Activated naive CD8-positive, alpha-beta T cell treated with anti-CD3 and anti-CD28 coated beads, Interleukin-2, amount 10 ng/mL, durations not matched to agents 7 days and 5 days (primary cell): ENCODE measurements at places on chromosomes 5 and 9. TPM values are rescaled to one million over a fixed set of nuclear protein-coding genes. Genes with fewer than 3 reads are reported as not detected.

- H3K4me3 ChIP-seq: no peak overlapping the region
- no peaks in the 10 kb centered on the region for H3K36me3 ChIP-seq
- H3K27me3 ChIP-seq: no peaks in the 10 kb centered on the region
- no peak for DNase-seq
- no peaks in the 10 kb centered on the region for H3K4me1 ChIP-seq
Measured at GRCh38 chr5:2840372-2840915, 89.0 kb upstream of the IRX2 start.

DNA sequence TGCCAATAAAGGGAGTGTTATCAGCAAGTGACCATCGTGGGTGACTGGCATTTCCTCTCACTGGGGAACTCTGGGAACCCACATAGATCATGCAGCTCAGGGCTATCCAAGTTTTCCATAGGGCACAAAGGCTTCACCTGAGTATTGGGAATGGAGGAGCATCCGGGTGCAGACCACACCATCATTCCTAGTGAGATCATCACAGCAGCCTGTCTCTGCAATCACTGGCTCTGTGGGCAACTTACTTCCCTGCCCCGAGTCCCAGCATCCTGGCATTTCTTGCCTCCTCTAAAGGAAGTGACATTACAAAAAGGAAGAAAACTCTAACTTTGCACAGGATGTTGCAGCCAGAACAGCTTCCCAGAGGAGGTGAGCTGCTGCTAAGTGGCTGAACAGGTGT is 80.6 kb upstream of the SHB start:
- no peaks in the 10 kb centered on the region for H3K4me1 ChIP-seq
- no peak for DNase-seq
- no peak overlapping the region for H3K27ac ChIP-seq
- no peaks in the 10 kb centered on the region for H3K36me3 ChIP-seq
- peaks cover 10% of the 10 kb centered on the region for H3K27me3 ChIP-seq

DNA sequence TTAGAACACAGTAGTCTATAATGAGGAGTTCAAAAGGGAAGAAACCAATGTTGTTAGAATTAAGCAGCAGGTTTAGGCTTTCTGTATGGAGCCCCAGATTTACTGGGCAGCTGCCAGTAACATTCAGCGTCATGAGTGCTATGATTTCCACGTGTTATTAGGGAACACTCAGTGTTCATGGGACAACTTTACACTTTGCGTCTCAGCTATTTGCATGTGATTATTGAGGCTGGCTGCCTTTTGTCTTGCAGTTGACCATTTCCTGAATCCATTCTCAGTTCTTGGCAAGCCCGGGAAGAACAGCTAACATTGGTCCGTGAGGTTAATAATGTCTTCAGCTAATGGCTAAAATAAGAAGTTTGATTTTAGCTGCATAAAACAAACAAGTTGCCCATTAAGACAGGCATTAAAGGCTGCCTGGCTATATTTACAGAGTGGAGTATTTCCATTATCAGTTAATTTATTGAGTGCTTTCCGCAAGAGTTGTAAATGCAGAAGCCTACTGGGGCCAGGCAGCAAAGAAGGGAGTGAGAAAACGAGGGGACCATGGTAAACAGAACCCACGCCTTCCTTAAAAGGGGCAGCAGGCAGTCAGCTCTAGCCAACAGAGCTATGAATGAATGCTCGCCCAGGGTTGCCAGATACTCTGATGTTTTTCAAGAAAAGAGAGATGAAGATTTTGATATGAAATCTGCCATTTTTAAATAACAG is 120.9 kb downstream of the PIP5K1B start:
- H3K27ac ChIP-seq: no peak overlapping the region
- H3K4me3 ChIP-seq: no peak overlapping the region
- H3K4me1 ChIP-seq: no peaks in the 10 kb centered on the region
- H3K36me3 ChIP-seq: no peaks in the 10 kb centered on the region
- H3K27me3 ChIP-seq: peaks cover 2% of the 10 kb centered on the region
- DNase-seq: no peak

DNA sequence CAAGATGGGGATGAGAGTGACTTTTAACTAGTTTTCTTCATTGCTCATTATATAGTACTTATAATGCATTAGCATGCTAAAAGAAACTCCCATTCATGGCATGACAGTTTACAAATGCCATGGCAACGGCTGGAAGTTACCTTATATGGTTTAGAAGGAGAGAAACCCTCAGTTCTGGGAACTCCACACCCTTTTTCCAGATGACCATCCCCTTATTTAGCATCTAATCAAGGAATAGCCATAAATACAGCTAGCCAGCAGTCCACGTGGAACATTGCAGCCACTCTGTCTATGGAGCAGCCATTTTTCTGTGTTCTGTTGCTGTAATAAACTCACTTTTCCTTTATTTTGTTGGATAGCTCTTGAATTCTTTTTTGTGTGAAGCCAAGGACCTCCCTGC is 1137.8 kb downstream of the CDH18 start:
- no peak overlapping the region for H3K4me3 ChIP-seq
- no peaks in the 10 kb centered on the region for H3K4me1 ChIP-seq
- H3K36me3 ChIP-seq: no peaks in the 10 kb centered on the region
- no peaks in the 10 kb centered on the region for H3K27me3 ChIP-seq

DNA sequence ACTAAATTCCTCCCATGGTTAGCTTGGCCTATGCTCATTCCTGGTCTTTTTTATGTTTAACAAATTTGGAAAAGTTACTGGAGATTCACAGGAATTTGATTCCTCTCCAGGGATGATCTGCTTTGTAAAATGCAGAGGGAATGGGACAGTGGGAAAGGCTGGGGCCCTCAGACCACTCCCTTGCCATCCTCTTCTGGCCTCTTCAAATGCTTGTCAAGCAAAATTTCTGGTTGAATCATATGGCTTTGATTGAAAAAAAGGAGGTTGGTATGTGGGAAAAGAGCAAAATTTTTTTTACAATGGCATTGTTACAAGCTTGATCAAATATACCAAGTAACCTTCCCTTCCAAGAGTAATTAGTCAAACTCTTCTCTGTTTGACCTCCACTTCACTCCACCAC is 225.1 kb downstream of the PIK3R1 start:
- no peak for DNase-seq
- no peak overlapping the region for H3K27ac ChIP-seq
- H3K27me3 ChIP-seq: peaks cover 6% of the 10 kb centered on the region
- H3K4me1 ChIP-seq: peaks cover 32% of the 10 kb centered on the region
- H3K36me3 ChIP-seq: peaks cover 8% of the 10 kb centered on the region

Gene FOXD4
- 0.17 TPM for total RNA-seq

GRCh38 chr9:136697146-136697820 is 10.0 kb upstream of the AGPAT2 start:
- H3K4me3 ChIP-seq: no peak overlapping the region
- no peaks in the 10 kb centered on the region for H3K36me3 ChIP-seq
- H3K27me3 ChIP-seq: peaks cover 16% of the 10 kb centered on the region
- DNase-seq: no peak
- peaks cover 17% of the 10 kb centered on the region for H3K4me1 ChIP-seq
- no peak overlapping the region for H3K27ac ChIP-seq

Gene SPATA31E1
- total RNA-seq: not detected

DNA sequence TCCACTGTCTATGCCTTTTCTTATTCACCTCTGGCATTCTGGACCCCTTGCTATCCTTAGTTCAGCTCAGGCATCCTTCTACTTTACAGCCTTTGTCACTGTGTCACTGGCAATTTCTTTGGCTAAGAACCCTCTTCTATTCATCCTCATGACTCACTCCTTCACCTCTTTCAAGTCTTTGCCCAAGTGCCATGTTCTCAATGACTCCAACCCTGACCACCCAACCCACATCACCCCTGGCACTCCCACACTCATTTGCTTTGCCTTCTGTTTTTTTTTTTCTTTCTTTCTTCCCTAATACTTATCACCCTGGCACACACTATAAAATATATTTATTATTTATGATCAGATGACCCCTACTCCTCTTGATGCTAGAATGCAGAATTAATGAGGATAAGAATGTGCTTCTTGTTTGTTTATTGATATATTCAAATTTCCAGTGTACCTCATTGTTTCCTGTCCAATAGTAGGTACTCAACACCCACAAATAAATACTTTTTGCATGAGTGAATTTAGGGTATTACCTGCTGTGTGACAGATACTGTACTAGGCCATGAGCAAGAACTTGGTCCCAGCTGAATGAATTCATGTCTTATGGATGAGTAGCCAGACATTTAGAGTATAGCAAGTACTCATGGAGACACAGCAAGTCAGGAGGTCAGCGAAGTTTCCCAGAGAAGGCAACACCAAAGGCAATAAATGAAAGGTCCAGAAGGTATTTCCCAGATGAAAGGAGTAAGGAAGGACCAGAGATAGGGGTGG is 236.1 kb downstream of the PAPPA start:
- no peaks in the 10 kb centered on the region for H3K36me3 ChIP-seq
- no peak overlapping the region for H3K27ac ChIP-seq
- H3K4me3 ChIP-seq: no peak overlapping the region
- H3K27me3 ChIP-seq: no peaks in the 10 kb centered on the region
- DNase-seq: no peak

- no peaks in the 10 kb centered on the region for H3K36me3 ChIP-seq
- no peak overlapping the region for H3K27ac ChIP-seq
- no peak for DNase-seq
- H3K4me1 ChIP-seq: no peaks in the 10 kb centered on the region
- peaks cover 5% of the 10 kb centered on the region for H3K27me3 ChIP-seq
Measured at GRCh38 chr5:107698286-107698685, 27.5 kb upstream of the EFNA5 start.

DNA sequence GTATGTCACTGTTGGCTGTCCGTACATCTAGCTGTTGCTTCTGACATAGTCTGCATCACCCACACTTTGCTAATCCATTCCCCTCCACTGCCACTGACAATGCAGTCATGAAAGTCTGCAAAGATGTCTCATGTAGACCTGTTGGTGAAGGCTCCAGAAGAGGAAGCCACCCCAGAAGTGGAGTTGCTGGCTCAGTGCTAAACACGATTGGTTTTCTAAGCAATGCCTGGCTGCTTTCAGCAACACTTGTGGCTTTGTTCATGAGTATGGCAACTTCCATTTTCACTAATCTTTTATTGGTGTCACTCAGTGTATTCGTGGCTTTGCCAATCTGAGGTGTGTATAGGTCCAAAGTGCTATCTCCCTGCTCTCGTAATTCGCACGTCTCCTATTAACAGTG is 288.1 kb downstream of the GADD45G start:
- H3K27me3 ChIP-seq: peaks cover 32% of the 10 kb centered on the region
- DNase-seq: no peak
- H3K4me1 ChIP-seq: no peaks in the 10 kb centered on the region
- no peak overlapping the region for H3K27ac ChIP-seq
- no peak overlapping the region for H3K4me3 ChIP-seq
- no peaks in the 10 kb centered on the region for H3K36me3 ChIP-seq

Gene ZDHHC11B
- 2.4 TPM for total RNA-seq

Gene DAB2
- total RNA-seq: 2.9 TPM

DNA sequence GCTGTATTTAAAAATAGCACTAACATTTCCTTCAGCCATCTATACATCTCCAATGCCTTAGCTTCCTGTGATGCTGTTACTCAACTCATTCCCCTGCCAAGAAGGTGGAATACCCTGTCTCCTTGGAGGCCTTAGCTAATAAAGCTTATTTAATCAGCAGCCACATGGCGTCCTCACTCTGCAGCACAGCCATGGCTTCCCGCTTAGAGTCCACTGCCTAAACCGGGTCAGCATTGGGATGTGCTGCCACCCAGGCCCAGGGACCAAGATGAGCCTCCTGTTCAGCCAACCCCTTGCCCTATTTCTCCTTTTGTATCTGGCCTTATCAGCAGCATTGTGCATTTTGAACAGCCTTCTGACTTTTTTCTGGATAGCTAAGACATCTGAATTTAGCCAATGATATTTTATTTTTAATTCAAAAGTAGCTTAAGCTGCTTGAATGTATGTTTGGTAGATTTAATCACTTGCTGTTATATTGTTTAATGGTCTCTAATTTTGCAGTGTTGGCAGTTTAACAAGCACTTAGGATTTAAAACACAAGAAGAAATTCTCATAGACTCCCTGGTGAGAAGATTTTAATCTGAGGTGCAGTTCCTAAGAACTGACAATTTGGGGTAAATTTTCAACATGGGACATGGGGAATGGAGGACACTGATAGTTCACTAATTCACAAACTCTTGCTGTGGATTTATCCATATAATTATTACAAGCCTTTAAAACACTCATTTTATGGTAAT is 113.0 kb downstream of the RPS23 start:
- no peaks in the 10 kb centered on the region for H3K36me3 ChIP-seq
- H3K4me1 ChIP-seq: peaks cover 4% of the 10 kb centered on the region
- no peak overlapping the region for H3K27ac ChIP-seq
- no peak overlapping the region for H3K4me3 ChIP-seq
- no peak for DNase-seq

DNA sequence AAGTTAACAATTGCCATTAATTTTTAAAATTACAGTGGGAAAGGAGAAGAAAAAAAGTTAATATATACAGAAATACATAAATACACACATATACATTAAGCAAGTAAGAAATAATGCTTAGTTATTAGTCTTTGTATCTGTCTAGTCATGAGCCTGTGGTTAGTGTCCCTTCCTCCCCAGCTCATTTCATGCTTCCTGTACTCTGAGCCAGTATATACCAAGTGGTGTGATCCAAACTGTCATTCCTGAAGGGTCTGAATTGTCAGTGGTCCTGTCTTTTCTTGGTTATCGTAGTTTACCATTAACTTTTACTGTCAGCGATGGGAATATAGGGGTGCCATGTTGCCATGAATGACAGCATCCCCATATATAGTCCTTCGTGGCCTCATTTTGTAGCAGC is 24.2 kb upstream of the STOM start:
- H3K27ac ChIP-seq: no peak overlapping the region
- no peaks in the 10 kb centered on the region for H3K27me3 ChIP-seq
- peaks cover 4% of the 10 kb centered on the region for H3K36me3 ChIP-seq

GRCh38 chr5:76145945-76146344 is 62.8 kb downstream of the SV2C start:
- no peak overlapping the region for H3K27ac ChIP-seq
- H3K27me3 ChIP-seq: peaks cover 10% of the 10 kb centered on the region
- no peaks in the 10 kb centered on the region for H3K4me1 ChIP-seq
- H3K4me3 ChIP-seq: no peak overlapping the region

Gene SLC27A6
- total RNA-seq: not detected

GRCh38 chr5:168120401-168121137 is 170.9 kb upstream of the WWC1 start:
- H3K4me3 ChIP-seq: no peak overlapping the region
- peaks cover 5% of the 10 kb centered on the region for H3K27me3 ChIP-seq
- H3K27ac ChIP-seq: no peak overlapping the region
- H3K4me1 ChIP-seq: peaks cover 12% of the 10 kb centered on the region

Gene MSX2
- total RNA-seq: not detected
